KG1 (cell line): ENCODE measurements at places on chromosomes 7 and 10.
A peak's percentile ranks its signal among the peaks of the same experiment; 100 is the strongest.

DNA sequence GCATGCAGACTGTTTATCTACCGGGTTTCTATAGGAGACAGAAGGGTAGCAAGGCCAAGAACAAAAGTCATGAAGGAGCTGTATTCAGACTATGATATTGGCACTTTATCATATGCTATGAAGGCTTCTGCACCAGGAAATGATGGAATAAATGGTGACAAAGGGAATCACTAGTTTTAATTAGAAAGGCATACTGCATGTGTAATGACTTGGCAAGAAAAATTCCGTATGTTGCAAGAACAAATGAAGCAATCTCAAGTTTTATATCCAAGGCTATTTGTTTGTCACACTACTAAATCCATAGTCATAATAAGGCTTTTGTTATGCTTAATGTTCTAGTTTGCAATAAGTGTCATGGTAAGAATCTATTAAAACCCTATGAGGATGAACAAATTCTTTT is 230.9 kb downstream of the ZEB1 start:
- no peak for DNase-seq

- no peak for DNase-seq
Observed at GRCh38 chr7:40330408-40330807, 195.6 kb downstream of the SUGCT start.

GRCh38 chr10:84783386-84783785 is 455.0 kb downstream of the CCSER2 start:
- peak; percentile 4 for DNase-seq

- no peak for DNase-seq
Observed at GRCh38 chr10:15453926-15454325, 82.8 kb upstream of the FAM171A1 start.

- DNase-seq = no peak
Observed at GRCh38 chr7:2040893-2041270, 191.9 kb downstream of the MAD1L1 start.

DNA sequence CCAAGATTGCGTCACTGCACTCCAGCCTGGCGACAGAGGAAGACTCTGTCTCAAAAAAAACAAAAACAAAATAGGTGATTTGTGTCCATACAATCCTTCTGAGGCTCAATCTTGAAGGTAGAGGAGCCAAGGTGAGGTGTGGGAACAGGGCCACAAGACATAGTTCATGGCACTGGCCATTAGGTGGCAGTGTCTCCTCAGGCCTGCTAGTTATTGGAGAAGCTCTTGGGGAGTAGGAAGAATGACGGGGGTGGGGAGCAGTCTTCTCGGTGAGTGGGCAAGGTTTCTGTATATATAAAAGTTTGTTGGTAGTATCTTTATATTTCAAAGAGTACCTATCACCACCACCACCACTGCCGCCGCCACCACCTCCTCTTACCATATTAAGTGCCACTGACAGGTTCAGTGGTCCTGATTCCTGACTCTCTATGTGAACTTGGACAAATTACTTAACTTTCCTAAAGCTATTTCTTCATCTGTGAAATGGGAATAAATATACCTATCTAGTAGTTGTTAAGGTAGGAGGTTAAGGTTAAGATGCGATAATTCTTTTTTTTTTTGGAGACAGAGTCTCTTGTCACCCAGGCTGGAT is 24.0 kb downstream of the CCSER2 start:
- DNase-seq = peak; percentile 34

- DNase-seq = no peak
Observed at GRCh38 chr10:44898665-44899064, 12.5 kb upstream of the TMEM72 start.

GRCh38 chr7:16417906-16418305 is 3.4 kb downstream of the CRPPA start:
- no peak for DNase-seq

- DNase-seq = no peak
Observed at GRCh38 chr7:11620406-11621253, 211.4 kb downstream of the THSD7A start.

DNA sequence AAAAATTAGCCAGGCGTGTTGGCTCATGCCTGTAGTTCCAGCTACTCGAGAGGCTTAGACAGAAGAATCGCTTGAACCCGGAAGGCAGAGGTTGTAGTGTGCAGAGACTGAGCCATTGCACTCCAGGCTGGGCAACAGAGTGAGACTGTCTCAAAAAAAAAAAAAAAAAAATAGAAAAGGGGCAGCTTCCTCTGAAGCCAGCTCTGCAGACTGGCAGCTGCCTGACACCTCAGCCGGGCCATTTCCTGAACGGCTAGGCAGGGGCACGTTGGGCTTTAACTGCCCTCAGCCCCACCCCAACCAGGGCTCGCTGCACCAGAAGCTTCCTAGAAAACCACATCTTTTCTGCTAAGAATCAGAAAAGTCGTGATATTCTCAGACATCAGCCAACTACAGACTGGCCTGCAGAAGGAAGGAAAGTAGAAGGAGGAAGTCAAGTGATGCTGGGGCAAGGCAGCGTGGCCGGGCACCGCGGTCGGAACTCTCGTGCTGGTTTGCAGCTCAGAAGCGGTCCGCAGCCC is 38.0 kb downstream of the PRKAG2 start:
- peak; percentile 57 for DNase-seq

DNA sequence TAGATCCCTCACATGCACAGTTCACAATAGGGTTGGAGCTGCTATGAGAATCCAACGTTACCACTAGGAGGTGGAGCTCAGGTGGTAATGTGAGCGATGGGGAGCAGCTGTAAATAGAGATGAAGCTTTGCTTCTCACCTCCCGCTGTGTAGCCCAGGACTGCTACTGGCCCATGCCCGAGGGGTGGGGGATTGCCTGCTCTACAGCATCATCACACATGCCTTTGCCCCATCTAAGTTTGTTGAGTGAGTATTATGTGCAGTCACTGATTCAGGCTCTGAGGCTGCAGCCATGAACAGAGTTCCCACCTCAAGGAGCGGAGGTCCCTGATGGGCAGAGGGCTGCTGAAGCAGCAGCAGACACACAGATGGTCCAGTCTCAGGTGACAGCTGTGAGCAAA is 94.1 kb downstream of the CHST15 start:
- no peak for DNase-seq

DNA sequence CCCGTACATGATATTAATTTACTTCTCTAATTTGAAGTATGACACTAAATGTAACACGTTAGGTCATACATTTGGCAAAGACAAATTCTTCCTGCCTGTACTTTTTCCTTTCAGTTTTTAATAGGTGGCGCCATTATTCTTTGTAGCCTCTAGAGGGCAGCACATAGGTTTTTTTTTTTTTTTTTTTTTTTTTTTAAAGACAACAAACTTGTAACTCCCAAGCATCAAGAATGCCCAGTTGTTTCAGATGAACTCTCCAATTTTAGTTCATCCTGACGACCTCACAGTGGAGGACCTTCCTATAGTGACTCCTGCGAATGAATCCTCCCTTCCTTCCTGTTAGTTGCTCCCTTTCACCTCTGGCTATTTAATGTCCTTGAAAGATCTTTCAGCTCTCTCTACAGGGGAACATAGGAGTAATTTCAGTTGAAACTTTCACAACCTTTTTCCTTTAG is 139.3 kb upstream of the HDAC9 start:
- DNase-seq = no peak

GRCh38 chr7:114930829-114931655 is 9.1 kb downstream of the MDFIC start:
- peak; percentile 52 for DNase-seq

DNA sequence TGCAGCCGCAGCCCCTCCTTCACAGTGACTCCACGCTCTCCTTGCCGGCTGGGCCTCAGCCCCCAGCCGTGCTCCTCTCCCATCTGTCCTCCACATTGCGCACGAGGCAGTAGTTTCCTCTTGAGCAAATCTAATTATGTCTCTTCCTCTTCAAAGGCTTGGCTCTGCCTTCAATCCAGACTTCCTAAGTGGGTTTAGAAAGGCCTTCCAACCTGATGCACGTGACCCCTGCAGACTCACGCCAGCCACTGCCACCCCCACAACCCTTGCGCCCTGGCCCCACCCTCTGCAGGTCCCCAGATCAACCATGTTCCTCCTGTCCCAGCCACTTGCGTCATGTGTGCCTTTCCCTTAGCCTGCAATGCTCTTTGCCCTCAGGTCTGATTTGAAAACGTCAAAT is 75.0 kb upstream of the ADAM12 start:
- DNase-seq = no peak

- no peak for DNase-seq
Observed at GRCh38 chr10:44908066-44908749, 2.9 kb upstream of the TMEM72 start.

GRCh38 chr7:171364-171904 is 20.9 kb upstream of the FAM20C start:
- DNase-seq = no peak

DNA sequence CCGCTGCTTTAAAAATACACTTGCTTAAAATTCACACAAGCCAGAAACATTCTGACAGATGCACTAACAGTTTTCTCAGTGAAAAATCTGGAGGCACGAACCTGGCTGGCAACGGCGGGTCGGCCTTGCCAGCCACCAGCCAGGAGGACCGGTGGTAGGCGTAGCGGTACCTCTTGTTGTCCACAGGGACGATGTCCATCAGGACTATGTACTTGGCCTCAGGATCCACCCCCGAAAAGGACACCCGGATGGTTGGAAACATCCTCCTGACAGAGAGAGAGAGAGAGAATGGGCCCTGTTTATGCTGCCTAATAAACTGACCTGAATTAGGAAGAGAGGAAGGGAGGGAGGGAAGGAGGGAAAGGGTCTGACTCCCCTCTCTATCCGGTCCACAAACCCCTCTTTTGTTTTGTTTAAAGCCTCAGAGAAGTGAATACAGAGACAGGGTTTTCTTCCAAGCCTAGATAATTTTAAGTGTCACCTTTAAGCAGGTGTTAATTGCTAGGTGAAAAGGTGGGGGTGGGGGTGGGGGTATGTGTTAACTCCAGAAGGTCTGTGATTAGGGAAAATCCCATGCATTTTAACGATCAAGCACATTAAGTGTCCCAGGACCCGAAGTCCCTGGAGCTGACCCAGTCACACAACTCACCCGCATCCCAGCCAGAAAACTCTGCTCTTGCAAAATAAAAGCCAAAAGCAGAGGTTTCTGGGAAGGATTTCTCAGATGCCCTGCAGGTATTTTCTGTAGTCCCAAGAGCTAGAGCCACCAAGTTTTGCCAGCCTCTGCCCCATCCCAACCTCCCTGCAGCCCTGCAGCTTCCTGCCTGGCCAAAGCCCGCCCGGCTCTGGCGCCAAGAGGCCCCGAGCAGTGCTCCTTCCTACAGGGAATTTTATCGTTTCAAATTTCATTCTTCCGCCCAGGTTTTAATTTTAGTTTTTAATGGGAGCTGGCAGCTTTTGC is 5.0 kb downstream of the TBX20 start:
- DNase-seq = no peak

- DNase-seq = no peak
Observed at GRCh38 chr10:120457431-120458172, 575 bp downstream of the PLPP4 start.

- no peak for DNase-seq
Observed at GRCh38 chr10:21039721-21040120, 142.6 kb upstream of the NEBL start.

DNA sequence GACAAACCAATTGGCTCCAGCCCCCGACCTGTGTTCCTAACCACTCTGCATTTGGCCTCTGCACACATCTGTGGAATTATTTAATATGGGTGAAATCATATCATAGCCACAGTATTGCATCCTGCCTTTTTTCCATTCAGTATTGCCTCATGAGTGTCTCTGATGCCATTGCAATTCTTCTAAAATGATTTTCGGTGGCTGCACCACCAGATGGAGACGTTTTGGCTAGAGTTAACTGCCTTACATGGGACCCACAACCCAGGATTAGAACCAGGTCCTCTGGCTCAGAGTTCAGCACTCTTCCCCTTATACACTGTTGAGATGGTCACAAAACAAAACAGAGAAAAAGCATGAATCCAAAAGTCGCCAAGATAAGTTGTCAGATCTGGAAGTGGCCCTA is 180.8 kb downstream of the EMX2 start:
- no peak for DNase-seq

DNA sequence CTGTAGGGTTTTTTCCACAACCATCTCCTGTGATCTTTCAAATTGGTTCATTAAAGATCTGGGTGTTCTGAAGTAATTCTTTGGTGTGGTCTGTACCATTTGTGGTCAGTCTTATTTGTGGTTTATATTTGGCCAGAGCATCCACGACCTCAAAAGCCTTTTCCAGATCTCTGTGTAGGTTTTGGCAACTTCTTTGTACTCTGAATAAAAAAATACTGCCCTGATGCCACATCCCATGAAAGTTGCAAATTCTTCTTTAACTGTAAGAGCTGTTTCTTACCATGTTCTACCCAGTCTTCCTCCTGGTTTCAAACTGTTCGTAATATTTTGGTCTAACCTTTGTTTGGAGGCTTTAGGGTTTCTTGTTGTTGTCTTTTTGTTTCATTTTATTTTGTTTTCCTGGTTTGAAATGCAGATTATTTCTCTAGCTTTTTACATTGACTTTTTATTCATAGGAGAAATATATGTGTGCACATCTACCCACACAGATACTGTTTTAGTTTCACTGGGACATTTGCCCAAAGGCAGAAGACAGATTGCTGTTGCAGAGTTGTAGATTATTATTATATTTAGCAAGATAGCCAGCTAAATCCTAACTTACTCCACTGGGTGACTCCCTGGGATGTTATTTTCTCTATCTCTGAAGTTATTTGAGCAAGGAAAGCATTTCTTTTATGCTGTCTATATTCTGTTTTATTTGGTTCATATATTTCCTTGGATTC is 123.2 kb upstream of the SAMD8 start:
- no peak for DNase-seq

- no peak for DNase-seq
Observed at GRCh38 chr7:134799377-134799776, 19.9 kb downstream of the CALD1 start.

GRCh38 chr7:29113384-29114102 is 32.8 kb downstream of the CPVL start:
- DNase-seq = no peak

DNA sequence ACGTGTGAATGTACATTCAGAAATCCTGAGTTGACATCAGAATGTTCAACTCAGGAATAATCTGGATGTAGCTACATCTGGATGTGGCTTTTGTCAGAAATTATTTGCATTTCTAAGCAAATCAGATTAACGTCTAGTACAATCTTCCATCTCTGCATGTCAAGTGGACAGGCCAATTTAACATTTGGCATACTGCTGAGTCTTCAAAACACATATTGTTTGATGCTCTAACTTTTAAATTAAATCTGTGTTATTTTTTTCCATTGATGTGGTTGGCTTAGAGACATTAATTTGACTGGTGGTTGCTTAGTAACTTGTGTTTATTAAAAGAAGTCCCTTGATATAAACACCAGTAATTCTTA is 3.4 kb downstream of the STAMBPL1 start:
- no peak for DNase-seq

DNA sequence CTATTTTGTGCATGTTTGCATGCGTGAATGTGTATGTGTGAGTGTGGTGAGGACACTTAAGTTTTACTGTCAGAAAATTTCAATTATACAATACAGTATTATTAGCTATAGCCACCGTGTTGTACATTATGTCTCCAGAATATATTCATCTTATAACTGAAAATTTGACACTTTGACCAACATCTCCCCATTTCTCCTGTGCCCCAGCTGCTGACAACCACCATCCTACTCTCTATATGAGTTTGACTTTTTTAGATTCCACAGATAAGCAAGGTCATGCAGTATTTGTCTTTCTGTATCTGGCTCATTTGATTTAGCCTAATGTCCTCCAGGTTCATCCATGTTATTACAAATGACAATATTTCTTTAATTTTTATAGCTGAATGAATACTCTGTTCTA is 195.0 kb downstream of the GPR37 start:
- no peak for DNase-seq

GRCh38 chr7:115019882-115020605 is 98.2 kb downstream of the MDFIC start:
- DNase-seq = no peak

GRCh38 chr7:40640566-40640965 is 505.8 kb downstream of the SUGCT start:
- DNase-seq = no peak

GRCh38 chr7:18580950-18581349 is 85.4 kb downstream of the HDAC9 start:
- DNase-seq = no peak
